ENCODE measurements at places on chromosomes 5 and 9. TPM values are rescaled to one million over a fixed set of nuclear protein-coding genes. Genes with fewer than 3 reads are reported as not detected.

DNA sequence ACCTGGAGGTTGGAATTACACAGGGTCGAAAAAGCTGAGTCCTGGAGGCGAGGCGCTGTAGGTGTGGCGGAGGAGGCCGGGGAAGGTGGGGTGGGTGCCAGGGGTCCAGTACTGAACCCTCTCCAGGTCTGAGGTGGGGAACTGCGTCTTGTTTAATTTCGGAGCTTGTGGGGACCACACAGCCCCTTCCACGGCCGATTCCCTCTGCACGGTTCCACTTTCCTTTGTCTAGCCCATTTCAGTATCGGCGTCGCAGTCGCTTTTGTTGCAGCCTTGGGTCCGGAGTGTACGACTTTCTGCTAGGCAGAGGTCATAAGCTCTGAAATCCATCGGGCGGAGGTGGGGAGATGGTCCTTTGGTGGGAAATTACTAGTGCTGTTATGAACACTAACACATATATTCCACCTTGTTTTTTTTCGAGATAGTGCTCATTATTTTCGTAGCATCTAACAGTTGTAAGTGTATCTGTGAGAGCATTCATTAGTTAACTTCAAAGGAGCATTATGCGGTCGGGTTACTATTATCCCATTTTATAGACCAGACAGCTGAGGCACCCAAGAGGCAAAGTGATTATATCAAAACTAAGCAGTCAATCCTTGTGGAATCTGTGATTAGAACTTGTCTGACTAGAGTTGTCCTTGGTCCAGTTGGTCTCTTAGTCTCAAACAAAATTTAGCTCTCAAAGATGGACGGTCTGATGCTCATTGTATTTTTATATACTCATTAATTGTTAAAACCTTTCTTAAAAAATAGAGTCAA lies 737 bp downstream of the RNF180 start:
- no peak for DNase-seq

DNA sequence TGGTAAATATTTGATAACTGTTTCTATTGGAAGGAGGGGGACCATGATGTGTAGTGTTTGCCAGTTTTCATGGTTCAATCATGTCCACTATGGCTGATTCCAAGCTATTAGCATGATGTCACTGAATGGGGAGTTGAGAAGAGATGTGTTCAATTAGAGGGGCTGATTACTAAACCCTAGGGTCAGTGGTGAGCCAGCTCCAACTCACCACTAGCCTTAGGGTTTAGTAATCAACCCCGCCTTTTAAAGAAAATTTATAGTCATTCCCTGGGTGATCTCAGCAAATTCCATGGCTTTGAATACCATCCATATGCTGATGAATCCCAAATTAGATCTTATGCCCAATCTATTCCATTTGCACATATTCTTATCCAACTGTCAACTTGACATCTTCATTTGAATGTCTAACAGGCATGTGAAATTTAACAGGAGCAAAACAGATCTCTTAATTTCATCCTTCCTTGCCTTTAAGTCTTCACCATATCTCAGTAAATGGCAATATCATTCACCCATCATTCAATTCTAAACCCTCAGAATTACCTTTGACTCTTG lies 98.8 kb downstream of the GCNT1 start:
- DNase-seq: no peak

- DNase-seq: no peak
These were observed 4.0 kb downstream of the MAN2A1 start for GRCh38 chr5:109693535-109694400.

GRCh38 chr5:35146406-35146805 lies 83.9 kb downstream of the PRLR start:
- no peak for DNase-seq

The RASGEF1C gene
- not detected for polyA plus RNA-seq

DNA sequence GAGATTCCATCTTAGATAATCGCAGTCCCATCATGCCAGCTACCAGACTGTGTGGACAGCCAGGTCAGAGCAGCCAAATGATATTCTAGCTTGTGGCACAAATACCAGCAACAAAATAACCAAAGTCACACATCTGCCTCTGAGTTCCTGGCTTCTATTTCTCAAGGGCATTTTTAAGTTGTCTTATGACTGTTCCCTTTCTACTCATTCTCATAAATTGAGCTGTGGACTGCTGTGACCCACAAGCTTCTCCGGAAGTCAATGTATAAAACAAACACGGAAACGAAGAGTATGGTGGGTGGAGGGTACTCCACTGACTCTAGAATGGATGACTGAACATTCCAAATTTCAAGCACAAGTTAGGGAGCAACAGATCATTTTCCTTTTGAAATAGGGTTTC lies 43.9 kb downstream of the PDCD1LG2 start:
- DNase-seq: no peak

The BRD8 gene
- 64.4 TPM for polyA plus RNA-seq

GRCh38 chr5:44797841-44798240 lies 10.9 kb upstream of the MRPS30 start:
- DNase-seq: no peak

DNA sequence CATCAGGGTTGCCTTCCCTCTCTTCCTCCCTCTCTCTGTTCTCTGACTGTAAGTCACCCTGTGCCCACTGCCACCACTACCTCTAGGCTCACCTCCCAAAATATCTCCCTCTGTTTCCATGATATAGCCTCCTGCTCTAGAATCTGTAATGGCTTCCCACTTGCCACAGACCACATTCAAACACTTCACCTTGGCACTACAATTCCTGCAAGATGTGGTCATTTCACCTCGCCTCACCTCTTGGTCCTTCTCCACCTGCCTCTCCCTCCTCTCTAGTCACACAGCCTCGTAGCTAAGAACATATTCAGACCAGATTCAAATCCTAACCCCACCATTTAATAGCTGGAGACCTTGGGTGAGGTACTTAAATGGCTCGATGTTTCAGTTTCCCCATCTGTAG lies 56.9 kb downstream of the SERINC5 start:
- DNase-seq: no peak

DNA sequence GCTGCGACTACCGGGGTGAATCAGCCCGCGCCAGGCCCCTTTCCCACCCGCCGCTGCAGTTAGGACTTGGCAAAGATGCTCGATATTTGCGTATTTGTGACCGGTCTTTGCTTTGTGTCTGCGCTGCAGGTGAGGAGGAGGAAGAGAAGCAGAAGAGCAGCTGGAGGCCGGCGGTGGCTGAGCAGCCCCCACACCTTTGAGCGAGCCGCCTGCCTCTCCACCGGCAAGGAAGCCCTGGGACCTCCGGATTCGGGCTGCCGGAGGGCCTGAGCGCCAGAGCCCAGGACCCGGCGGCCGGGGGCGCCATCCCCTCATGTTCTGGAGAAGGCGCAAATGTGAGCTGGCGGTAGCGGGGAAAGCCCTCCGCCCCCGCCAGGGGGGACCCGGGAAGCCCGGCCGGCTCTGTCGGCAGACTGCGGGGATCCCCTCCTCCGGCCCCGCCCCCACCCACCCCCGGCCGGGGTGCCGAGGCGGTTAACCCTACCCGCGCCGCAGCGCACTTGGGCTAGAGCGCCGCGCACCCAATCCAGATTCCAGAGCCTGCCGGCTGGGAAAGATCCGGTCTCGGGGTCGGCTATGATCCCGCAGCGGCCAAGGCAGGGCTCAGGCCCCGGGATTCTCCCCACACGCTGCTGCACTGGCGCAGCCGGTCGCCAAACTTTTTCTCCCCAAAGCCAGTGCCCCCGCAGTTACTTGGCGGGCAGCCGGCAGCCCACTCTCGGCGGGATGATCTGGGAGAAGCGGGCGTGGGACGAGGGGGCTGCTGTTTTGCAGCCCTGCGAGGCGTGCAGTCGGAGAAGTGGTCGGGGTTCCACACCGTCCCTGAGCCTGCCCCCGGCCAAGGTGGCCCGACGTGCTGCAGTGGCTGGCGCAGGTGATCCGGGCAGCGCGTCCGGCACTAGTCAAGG lies 800 bp upstream of the KCNN2 start:
- peak; percentile 60 for DNase-seq

- DNase-seq: no peak
These were observed 384.9 kb downstream of the RAB3C start for GRCh38 chr5:58967597-58968281.

The NTRK2 gene
- polyA plus RNA-seq: 0.05 TPM

The MARCOL gene
- polyA plus RNA-seq: not detected

DNA sequence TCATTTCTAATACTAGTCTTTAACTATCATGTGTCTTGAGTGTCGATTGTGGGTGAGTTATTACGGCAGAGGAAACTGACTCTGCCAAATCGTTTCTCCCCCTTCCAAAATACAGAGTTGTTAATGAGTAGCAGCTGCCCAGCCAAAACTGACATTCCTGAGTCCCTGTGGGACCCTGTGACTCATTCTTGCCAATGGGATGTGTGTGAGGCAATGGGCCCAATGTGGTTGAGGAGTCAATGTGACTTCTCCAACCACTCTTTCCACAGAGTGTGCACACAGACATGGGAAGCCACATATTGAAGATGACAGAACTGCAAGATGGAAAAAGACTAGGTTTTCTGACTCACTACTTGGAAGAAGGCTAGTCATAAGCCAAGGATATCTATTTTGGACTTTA lies 434.7 kb downstream of the DTWD2 start:
- no peak for DNase-seq

DNA sequence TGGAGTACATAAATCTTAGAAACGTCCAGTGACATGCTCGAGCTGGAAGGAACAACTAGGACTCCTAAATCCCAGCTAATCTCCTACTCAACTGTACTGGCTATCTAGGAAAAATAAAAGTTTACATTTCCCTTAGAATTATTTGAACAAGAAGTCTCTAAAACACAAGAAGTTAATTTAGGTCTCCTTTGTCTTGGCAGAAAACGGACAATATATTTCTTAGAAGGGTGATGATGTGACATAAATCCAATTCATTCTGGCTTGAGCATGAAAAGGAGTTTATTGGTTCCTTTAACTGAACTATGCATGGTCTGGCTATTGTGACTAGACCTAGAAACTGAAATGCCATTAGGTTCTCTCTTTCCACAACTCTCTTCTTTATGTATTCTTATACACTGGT lies 1242.2 kb upstream of the DMAC1 start:
- DNase-seq: no peak

The AGXT2 gene
- polyA plus RNA-seq: not detected

The SIT1 gene
- not detected for polyA plus RNA-seq

- DNase-seq: no peak
These were observed 60.1 kb upstream of the BASP1 start for GRCh38 chr5:17157294-17157693.

- peak; percentile 15 for DNase-seq
These were observed 430.1 kb upstream of the WWC1 start for GRCh38 chr5:167861129-167861927.

The OLFML2A gene
- polyA plus RNA-seq: 4.8 TPM

All from SK-N-SH (cell line).